CD4-positive, alpha-beta T cell treated with Interleukin-12 subunit alpha and Interleukin-12 subunit beta, for 1 hour (primary cell): ENCODE measurements at places on chromosomes 5 and 9.

DNA sequence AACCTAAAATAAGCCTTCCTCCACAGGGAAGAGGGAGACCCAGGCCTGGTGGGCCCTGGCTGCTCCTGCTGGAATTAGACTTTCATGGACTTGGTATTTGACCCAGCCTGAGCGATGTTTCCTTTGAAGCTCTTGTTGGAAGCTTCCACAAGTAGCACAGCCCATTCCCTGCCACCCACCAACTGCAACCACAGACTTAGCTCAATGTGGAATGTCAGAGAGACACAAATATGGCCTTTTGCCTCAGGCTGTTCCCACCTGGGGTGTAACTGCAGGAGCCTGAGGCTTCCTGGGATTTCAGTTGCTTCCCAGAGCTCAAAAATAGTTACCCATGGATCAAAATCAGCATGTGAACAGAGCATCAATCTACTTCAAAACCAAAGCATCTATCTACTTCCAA, 70.3 kb upstream of the LHFPL2 start:
- DNase-seq = no peak

- DNase-seq = peak; percentile 93
Observed at GRCh38 chr5:150449517-150450339, at the start of gene RPS14. TSS of gene RPS14 (minus strand) at chr5:150449739. CDS start at chr5:150447733, 2,006 bp downstream.

GRCh38 chr5:133993185-133993936, 11.4 kb downstream of the VDAC1 start:
- DNase-seq = no peak

DNA sequence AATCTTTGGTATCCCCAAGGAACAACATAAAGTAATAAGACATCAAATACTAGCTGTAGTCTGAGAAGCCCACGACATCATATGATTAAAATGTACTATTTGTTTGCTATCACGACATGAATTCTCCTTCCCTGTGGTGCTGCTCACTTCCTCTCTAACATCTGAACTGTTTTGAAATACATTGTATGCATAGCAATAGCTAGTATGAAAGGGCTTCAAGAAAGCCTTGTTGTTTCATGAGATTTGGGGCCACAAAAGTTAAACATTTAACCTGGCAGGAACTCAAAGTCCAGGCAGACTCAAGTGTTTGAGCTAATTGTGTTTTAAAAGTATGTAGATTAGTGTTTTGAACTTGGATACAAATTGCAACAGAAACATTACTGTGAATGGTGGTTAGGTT, 237.4 kb upstream of the PTGER4 start:
- DNase-seq = peak; percentile 19

DNA sequence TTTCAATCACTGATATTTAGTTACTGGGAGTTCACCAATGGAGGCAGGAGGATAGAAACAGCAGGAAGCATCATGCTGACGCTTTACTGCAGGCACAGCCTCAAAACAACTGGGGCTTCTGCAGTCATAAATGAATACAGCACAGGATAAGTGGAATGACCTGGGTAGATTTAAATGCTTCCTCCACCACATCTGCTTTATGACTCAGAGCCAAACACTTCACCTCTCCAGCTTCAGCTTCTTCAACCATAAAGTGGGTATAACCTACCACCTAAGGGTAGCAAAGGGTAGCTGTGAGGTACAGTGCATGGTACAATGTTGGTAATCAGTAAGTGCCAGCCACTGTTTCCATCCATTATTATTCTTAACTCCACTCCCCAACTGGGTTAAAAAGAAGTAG, 28.4 kb downstream of the RASEF start:
- no peak for DNase-seq

DNA sequence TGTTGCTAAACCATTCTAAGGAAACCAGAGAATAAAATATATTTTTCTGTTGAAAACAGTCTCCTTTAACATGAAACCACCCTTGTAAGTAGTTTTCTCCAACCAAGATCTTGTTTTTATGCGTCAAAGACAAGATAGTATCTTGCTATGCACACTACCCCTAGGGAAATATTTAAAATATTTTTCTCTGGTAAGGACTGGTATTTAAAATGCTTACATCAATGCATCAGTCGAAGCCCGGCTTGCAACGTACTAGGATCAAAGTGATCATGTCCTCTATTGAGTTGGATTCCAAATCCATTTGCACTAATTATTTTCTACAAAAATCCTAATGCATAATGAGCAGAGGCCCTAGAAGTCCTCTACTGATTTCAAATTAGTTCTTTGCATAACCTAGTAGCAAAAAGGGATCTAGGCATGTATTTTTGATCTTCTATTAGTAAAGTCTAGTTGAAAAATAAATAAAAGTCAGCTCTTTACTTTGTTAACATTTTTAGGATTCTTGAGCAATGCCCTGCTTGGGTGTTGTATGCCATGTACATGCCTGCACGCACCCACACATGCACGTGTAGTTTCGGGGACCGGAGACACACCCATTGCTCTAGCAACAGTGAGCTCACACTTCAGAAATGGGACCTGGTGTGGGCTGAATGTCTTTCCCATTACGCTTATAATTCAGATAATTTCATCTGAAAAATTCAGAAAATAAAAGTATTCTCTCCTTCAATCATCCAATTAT, 165.0 kb upstream of the GPR151 start:
- DNase-seq = no peak

DNA sequence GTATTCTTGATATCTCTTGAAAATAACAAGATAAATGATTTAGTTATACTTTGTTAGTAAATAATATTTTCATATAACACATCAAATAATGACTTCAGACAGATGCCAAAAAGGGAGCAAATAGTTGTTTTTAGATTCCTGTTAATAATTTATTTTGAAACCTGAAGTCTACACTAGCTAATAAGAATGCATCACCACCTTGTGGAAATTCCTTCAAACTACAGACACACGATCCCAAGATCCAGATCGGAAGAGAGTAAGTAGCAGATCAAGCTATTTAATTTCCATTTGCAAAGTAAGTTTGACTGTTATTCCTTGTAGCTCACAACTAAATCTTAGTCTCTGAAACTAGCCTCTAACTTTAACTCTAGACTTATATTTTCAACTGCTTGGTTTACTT, 35.5 kb upstream of the ISL1 start:
- DNase-seq = no peak

- DNase-seq = no peak
Observed at GRCh38 chr9:29078063-29078666, 1504.9 kb upstream of the C9orf72 start.

DNA sequence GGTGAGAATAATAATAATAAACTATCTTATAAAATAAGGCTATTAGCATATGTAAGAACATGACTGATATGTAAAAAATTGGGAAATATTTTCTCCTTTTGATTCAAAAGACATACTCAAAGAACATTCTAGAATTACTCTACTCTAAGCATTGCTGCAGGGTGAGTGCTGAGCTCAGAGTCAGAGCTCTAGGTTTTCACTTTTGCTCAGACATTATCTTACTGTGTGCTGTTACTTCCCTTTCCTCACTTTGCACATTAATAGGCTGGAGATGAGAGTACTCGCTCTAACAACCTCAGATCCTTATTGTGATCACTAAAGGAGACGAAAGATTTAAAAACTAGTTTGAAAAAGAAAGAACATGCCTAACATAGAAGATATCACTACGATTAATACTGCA, 99.4 kb upstream of the C9orf72 start:
- DNase-seq = no peak

DNA sequence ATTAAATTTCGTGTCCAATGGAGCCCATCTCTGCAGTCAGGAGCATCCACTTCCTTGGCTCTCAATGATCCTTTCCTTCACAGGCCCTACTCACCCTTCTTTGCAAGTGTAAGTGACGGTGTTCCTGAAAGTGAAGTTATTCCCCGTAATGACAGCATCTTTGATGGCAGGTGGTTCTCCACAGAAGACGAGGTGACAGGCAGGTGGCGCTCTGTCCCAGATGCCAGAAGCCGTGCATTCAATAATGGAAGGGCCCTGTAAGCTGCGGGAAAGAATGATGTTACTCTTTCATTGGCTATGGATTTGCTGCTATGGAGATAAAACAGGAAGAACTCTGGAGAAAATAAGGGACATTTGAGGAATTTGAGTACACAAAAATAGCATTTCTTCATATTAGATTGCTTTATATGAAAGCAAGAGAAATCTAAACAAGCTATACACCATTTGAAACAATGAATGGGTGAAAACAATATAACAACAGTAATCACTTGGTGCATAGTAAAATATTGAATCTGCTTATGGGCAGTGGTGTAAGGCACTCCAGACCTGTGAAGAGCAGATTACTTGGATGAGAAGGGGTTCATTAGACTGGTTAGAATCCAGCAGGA, 89.9 kb upstream of the TXNDC8 start:
- DNase-seq = peak; percentile 6

- DNase-seq = no peak
Observed at GRCh38 chr9:83701769-83702168, 6.0 kb downstream of the UBQLN1 start.

GRCh38 chr9:126523611-126524111, 90.1 kb upstream of the LMX1B start:
- peak; percentile 41 for DNase-seq

DNA sequence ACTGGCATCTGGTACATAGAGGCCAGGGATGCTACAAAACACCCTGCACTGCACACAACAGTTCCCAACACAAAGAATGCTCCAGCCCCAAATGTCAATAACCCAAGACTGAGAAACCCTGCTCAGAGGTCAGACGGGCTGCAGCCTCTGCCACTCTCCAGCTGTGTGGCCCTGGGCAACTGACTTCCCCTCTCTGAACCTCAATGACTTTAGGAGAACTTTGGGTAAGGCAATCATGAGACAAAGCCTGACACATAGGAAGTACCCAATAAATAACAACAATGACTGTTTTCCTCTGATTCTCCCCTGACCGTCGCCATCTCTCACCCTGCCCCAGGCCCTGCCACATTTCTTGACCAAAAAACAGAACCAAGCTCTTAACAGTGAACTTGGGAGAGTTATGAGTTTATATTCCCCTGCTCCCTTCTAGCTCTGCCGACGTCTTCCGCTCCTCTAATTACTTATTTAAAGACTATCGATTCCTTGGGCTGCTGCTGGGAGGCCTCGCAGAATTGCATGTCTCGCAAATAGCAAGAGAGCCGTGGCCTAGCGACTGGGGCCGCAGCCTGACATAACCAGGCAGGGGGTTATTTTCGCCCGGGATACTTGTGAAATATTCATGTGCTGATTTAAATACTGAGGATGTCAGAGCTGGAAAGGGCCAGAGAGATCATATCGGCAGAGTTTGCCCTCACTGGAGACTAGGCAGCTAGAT, 24.5 kb upstream of the CRB2 start:
- DNase-seq = no peak

DNA sequence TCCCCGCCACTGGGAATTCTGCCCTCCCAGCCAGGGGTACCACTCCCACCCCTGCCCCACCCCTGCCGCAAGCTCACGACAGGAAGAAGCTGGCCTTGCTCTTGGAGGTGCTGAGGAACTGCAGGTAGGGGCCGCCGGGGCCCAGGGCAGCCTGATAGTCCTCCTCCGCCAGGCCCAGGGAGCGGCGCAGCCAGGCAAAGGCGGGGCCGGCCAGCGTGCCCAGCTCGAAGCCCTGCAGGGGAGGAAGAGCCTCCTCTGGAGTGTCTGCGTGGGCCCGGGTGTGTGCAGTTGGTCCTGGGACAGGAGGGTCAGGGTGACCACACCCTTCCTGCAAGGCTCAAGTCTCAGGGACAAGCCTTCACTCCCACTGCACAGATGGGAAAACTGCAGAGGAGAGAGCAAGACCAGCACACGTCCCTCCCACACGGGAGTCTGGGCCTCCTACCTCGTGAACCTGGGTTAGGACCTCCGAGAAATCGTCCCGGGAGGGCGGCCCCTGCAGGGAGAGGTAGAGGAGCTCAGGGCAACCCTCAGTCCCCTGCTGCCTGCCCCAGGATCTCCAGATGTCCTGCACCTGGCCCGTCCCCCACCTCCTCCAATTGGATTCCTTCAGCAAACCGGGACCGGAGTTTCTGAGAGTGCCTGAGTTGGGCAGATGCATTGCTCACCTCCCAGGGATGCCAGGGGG, 2.4 kb downstream of the PIP5KL1 start:
- DNase-seq = no peak

DNA sequence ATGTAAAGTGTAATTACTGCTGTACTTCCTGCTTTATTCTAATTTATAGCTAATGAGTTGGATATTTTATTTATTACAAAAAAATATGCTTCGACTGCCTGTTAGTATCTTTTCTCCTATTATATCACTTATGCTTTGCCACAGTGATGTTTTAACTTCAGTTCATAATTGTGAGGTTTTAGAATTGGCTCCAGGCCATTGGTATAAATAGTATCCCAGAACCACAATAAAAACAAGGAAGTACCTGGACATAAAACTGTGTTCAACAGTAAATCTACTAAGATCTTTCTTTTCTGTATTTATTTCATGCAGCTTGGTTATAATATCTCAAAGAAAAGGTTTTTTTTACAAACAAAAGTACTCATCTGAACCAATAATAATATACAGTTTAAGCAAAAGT, 354.3 kb upstream of the CDH9 start:
- no peak for DNase-seq

DNA sequence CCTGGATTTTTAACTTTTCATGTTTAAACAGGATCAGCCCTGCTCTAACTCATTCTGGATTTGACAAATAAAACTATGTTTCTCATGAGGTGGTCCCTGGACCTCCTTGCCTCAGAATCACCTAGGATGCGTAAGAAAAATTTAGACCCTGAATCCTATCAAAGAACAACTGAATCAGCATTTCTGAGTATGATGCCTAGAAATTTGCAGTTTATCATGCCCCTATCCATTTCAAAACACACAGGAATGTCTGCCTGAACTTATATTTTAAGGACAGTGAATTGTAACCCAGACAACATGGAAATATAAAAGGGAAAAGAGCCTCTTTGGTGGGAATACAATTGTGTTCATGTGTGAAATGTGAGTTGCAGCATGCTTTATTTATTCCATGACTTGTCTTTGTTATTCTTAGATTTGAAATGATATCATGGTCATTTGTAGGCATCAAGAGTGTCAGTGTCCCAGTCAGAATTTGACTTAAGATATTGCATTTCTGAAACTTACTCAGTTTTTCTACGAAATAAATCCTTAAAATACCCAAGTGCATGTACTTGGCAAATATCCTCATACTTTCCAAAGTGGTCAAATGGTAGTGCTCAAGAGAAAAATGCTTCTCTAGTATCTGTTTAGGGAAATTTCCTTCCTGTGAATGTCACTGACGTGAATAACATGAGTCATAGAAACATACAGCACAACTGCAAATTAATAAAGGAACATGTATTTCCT, 144.3 kb downstream of the GIN1 start:
- no peak for DNase-seq

- no peak for DNase-seq
Observed at GRCh38 chr9:133943781-133944745, 48.1 kb downstream of the VAV2 start.

GRCh38 chr5:60805463-60805862, 38.6 kb downstream of the ELOVL7 start:
- no peak for DNase-seq

- DNase-seq = no peak
Observed at GRCh38 chr5:59842999-59843398, 50.5 kb downstream of the PDE4D start.

- DNase-seq = no peak
Observed at GRCh38 chr5:162487528-162488525, 420.3 kb downstream of the GABRG2 start.
